Epithelial cell of prostate (primary cell): ENCODE measurements at places on chromosomes 4 and X.

- DNase-seq: no peak
These were observed 159.3 kb upstream of the LCORL start for GRCh38 chr4:18180892-18181291.

DNA sequence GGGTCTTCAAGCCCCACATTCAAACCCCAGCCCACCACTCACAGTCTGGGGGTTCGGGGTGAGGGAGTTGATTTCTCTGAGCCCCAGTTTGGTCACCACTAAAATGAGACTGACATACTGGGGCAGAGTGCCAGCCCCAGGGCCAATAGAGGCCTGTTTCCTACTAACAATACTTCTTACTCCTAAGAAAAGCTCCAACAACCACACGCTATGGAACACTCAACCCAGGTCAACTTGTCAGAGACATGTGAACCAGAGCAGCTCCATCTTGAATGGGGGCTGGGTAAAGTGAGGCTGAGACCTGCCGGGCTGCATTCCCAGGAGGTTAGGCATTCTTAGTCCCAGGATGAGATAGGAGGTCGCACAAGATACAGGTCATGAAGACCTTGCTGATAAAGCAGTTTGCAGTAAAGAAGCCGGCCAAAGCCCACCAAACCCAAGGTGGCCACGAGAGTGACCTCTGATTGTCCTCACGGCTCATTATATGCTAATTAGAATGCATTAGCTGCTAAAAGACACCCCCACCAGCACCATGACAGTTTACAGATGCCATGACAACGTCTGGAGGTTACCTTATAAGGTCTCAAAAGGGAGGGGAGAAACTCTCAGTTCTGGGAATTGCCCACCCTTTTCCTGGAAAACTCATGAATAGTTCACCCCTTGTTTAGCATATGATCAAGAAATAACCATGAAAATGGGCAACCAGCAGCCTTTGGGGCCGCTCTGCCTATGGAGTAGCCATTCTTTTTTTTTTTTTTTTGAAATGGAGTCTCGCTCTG lies 26.6 kb upstream of the HTRA3 start:
- DNase-seq: no peak

DNA sequence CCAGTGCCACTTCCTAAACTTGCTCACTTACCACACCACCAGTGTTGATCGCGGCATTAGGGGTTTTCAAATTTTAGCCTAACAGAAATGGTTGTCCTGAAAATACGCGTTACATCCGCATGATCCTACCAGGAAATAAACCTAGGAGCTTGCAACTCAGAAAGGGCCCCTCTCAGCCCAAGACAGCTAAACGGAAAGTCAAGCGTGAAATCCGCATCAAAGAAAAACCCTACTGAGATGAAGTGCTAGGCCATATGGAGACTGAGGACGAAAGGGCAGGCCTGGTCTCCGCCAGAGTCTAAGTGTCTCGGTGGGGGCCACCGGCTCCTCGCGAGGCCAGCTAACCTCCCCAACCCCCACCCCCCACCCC lies 626 bp downstream of the YTHDC1 start:
- DNase-seq: no peak

DNA sequence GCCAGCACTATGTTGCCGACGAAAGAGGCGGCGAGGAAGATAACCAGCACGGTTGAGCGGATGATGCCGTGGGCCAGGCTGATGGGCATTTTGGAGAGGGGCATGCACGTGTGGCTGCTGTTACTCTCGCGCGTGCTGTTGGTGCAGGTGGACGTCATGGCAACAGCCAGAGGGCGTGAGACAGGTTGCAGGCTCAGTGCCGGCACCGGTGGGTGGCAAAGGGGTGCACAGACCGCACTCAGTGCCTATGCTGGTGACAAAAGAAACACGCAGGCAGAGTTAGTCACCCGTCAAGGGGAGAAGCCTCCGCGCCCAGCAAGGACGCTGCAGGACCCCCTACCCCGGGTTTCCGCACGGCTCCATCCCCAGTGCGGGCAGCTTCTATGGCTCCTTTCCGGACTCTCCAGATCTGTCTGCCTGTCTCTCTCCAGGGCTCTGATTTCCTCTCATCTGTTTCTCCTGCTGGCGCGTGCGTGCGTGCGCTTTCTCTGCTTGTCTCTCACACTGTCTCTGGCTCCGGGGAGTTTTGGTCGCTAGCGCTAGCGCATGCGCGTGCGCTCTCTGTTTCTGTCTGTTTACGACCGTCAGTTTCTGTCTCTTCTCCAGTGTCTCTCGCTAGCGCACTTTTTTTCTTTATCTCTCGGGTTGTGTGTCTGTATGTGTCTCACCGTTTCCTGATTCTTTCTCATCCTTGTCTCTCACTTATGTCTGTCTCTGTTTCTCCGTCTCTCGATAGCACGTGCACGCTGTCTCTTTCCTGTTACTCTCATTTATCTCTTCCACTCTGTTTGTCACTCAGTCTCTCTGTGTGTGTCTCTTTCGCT lies 2.1 kb downstream of the GPR101 start:
- DNase-seq: no peak

DNA sequence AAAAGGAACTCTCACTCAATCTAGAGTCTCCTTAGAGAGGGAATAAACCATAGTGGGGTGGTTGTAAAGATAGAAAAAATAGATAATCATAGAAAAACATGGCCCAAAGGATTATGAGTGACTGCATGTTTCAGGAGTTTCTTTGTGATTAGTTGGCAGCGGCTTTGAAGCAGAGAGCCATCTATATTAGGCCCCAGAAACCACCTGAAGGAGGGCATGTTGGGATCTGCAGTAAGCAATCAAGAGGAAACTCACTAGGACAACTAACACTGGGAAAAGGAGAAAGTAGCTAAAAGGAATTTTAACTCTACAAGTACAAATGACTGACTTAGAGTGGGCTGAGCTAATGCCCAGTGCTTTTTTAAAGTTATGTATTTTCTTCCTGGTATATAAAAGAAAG lies 269.2 kb upstream of the NRK start:
- peak; percentile 37 for DNase-seq

DNA sequence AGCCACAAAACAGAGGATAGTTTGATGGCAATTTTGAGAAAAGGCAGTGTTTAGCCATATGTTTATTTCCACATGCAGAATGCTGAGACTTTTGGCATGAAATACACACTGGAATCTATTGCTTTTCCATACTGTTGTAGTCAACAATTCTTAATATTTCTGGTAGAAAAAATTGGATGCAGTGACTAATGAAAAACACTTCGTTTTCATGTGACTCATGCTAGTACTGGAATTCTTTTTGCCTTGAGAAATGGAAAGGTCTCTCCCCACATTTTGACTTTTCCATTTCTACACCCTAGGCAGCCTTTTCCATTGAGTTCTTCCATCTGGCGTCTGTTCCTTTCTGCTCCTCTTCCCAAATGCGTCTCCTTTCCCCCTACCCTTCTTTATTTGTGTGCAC lies 425.2 kb upstream of the FTHL17 start:
- DNase-seq: no peak

GRCh38 chr4:84495118-84495793 lies 3.8 kb downstream of the NKX6-1 start:
- no peak for DNase-seq
